NCI-H187 treated with DMSO at 0.1 percent for 48 hours (cell line): ENCODE measurements at places on chromosomes 12 and 14.

DNA sequence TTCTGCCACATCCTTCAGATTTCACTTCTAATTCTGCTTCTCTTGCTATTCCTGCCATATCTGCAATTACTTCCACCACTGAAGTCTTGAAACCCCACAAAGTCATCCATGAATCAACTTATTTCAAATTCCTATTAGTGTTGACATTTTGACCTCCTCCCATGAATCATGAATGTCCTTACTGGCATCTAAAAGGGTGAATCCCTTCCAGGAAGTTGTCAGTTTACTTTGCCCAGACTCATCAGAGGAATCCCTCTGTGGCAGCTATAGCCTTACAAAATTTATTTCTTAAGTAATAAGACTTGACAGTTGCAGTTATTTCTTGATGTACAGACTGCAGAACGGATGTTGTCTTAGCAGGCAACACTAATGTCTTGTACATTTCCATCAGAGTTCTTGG lies 162.9 kb downstream of the PCNX1 start:
- DNase-seq, result no peak

DNA sequence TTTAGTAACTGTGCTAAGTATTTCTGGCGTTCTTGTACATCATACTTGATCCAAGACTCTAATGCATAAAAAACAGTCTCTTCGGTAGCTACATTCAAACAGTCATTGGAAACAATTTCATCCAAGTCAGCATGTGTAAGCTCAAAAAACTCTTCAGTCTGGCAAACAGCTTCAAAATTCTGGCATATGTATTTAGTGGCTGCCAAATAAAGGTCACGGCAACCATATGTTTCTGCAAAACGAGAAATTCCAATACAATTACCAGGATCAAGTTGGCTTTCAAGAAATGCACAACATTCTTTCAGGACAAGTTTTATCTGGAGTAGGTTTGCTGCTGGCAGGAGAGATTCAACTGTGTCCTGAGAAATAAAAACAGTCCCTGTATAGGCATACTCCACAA lies 16.5 kb downstream of the KLHL28 start:
- no peak for DNase-seq

- no peak for DNase-seq
Measured at GRCh38 chr12:117699575-117699974, 269.2 kb downstream of the KSR2 start.

- no peak for DNase-seq
Measured at GRCh38 chr14:23158779-23159178, 24.7 kb downstream of the SLC7A8 start.

DNA sequence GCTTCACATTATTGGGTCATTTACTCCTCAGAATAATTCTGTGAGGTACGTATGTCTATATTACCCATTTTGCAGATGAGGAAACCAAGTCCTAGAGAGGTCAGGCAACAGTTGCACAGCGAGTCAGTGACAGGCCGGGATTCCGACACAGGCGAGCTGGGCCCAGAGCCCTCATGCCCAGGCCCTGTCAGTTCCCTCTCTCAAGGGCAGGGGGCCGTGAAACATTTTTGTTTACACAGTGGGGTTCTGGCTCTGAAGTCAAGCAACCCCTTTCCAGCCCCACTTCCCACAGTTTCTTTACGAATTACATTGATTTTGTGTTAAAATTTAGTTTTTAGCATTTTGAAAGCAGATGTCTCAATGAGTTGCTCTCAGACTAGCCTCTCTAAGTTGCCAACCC lies 46.7 kb downstream of the ESRRB start:
- DNase-seq, result no peak

GRCh38 chr12:95351748-95352147 lies 122.2 kb upstream of the METAP2 start:
- no peak for DNase-seq

- DNase-seq, result no peak
Measured at GRCh38 chr12:100445081-100445481, 28.6 kb upstream of the NR1H4 start.

DNA sequence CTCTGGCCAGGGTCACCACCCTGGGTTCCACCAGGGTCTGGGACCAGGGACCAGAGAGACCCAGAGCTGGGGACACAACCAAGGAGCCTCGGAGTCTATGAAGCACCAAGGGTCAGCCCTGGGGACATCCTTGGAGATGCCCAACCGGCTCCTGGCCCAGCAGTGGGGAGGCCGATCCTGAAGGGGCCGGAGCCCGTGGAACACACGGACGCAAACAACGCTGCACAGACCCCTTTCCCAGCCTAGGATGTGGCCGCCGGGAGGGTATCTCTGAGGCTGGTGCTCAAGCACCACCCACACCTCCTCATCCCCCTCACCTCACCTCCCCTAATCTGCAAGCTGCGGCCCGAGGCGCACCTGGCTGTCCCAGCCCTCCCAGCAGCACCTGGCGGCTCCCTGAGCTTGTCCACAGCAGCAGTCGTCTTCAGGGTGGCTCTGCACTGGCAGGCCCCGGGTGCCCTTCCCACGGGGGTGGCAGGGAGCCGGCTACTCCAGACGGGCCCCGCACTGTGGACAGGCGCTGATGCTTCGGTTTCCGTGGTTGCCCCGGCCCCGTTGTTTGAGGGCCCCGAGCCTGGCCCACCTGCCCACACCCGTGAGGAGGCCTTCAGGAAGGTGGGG lies 146.8 kb upstream of the C14orf180 start:
- no peak for DNase-seq

- DNase-seq, result no peak
Measured at GRCh38 chr14:90510159-90510558, 113.3 kb downstream of the CALM1 start.
